Stimulated activated CD4-positive, alpha-beta T cell treated with anti-CD3 and anti-CD28 coated beads, Interleukin-2, amount 100 ng/mL, for 48 hours (primary cell): ENCODE measurements at places on chromosomes 2 and 18.

GRCh38 chr18:68623342-68623741 is 91.6 kb downstream of the TMX3 start:
- DNase-seq = peak; percentile 2

DNA sequence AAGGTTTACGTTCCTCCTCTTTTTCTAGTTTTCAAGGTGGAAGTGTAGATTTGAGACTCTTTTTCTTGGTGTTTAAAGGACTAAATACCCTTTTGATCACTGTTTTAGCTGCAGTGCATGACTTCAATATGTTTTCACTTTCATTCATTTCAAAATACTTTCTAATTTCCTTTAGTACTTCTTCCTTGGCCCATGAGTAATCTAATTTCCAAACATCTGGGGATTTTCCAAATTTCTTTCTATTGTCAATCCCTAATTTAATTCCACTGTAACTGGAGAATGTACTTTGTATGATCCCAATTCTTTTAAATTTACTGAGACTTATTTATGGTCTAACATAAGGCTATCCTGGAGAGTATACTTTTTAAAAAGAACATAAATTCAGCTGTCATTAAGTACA is 3.8 kb upstream of the RHBDD1 start:
- DNase-seq = no peak

DNA sequence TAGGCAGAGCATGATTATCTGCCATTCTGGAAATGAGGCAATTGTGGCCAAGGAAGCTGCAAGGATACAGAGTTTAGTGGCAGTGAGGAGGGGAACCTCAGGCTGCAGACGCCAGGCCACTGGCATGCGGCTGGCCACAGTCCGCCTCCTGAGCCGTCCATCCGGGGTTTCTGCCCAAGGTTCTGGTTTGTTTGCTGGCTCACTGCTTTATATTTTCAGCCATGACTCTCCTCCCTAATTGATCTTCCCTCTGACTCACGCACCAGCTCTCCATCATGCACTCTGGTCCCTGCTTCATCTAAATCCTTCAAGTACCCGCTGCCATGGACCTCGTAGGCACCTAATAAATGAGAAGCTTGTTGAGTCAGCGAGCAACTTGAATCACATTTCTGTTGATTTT is 107.8 kb upstream of the REV1 start:
- DNase-seq = no peak

DNA sequence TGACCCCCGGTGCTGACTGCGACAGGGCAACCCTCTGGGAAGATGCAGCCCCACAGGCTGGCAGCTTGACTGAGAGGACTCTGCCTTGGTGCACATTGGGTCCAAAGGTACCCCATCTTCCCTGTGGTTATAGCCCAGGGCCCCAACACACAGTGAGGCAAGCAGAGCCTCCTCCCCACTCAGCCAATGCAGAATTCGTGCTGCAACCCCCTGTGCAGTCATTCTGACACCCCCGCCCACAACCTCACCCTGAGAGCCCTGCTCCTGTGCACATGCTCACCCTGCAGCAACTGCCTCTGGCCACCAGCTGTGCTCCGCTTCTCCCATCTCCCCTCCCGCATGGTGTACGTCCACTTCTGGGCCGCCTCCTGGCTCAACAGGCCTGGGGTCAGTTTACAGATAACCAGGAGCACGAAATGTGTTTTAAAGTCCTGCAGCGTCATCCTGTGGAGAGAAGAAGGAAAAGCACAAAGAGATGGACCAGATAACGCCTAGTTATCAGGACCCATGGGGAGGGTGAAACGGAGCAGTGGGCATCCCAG is 24.4 kb downstream of the CAPN14 start:
- no peak for DNase-seq

- DNase-seq = no peak
Observed at GRCh38 chr18:23636071-23636399, 26.7 kb downstream of the ANKRD29 start.

GRCh38 chr18:62479574-62479973 is 43.3 kb upstream of the ZCCHC2 start:
- DNase-seq = no peak

DNA sequence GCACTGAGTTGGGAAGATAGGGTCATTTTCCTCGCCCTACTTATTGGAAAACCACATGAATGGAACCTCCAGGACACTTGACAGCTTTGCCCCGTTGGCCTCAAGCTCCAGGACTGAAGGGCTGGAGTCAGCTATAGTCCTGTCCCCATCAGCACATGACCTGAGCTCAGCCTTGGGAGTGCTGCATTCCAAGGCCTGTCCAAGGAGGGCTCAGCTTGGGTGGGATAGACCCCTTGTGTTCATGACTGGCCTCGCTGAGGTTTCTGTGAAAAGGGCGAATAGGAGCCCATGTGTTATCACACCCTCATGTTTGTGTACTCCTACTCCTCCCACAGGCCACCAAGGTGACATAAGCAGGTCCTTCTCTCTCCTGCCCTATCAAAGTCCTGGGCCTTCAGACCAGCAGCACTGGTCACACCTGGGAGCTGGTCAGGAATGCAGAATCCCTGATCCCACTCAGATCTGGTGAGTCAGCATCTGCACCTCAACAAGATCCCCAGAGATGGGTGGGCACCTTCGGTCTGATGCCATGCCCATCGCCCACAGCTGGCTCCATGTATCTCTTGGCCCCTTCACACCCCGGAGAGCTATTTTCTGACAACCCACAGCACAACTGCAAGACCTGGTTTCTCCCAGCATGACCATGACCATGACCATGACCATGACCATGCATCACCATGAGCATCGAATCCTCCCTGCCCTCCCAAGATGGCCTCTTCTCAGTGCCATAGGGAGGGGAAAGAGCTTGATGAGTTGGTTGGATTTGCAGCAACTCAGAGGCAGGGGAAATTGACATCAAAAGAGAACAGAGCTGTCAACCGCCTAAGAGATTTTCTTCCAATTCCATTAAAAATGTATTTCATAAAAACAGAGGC is 83.0 kb upstream of the RAB6C start:
- no peak for DNase-seq

DNA sequence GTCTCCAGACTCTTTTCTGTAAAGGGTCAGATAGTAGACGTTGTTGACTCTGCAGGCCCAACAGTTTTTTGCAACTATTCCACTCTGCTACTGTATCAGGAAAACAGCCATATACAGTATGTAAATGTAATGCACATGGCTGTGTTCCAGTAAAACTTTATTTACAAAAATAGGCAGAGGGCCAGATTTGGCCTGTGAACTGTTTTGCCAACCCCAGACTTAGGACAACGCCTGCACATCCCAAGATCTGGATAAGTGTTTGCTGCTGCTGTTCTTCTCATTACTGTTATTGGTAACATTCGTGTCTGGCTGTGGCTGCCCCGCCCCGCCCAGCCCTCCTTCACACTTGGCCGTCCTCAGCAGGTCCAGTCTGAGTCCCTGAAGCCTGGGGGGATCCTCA is 94.6 kb upstream of the MCFD2 start:
- no peak for DNase-seq

DNA sequence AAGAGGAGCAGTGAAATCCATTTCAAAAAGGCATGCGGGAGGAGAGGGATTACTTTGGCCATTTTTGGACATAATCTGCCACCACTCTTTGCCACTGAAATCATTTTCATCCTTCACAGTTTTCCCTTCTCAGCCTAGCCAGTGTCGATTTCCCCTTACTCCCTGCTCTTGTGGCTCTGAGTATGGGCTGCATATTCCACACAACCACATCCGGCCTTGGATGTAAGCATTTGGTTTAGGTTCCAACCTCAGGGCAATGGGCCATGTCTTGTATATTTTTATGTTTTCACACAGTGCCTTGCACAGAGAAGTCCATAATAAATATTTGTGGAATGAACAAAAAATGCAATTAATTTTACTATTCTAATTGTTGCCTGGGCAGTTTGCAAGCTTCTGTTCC is 7.7 kb upstream of the SERPINE2 start:
- DNase-seq = no peak

- no peak for DNase-seq
Observed at GRCh38 chr2:15136639-15137038, 424.5 kb downstream of the NBAS start.

- no peak for DNase-seq
Observed at GRCh38 chr2:44100351-44100750, 68.3 kb upstream of the PPM1B start.

- no peak for DNase-seq
Observed at GRCh38 chr2:57759131-57759530, 287.5 kb upstream of the VRK2 start.

- DNase-seq = no peak
Observed at GRCh38 chr2:107001551-107001950, 115.6 kb upstream of the ST6GAL2 start.

GRCh38 chr2:221731432-221732145 is 159.5 kb upstream of the EPHA4 start:
- DNase-seq = no peak

DNA sequence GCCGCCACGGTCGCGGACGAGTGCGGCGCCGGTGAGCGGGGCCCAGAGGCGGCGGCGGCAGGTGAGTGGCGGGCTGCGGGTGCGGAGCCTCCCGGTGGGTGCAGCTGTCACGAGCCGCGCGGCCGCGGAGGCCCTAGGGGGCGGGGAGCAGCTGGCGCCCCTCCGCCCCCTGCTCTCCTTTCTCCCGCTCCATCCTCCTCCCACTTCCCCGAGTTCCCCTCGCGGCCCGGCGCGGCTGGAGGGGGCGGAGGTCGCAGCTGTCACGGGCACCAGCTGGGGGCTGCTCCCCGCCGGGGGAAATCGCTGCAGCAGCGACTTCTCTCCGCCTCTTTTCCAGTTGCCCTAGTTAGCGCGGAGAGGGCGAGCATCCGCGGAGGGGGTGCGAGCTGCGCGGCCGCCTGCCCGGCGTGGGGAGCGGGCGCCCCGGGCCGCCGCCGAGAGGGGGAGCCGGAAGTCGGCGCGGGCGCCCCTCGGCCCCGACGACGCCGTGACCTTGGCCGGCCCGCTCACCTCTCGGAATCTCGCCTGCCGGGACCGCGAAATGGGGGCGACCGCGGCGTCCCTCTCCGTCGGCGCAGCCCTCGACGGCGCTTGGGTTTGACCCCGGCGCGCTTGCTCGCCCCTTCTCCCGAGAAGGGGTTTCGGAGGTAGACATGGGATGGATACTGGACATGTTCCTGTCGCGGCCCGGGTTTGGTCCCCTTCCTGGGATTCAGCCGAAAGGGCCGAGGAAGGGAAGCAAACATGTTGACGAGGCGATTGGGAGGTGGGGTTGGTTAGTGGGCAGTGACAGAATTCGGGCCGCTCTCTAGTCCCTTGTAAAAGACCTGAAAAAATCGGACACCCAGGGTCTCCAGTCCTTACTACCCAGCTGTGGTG is 727 bp downstream of the NCOA1 start:
- peak; percentile 40 for DNase-seq

- no peak for DNase-seq
Observed at GRCh38 chr2:52968043-52968442, 799.6 kb upstream of the CHAC2 start.

DNA sequence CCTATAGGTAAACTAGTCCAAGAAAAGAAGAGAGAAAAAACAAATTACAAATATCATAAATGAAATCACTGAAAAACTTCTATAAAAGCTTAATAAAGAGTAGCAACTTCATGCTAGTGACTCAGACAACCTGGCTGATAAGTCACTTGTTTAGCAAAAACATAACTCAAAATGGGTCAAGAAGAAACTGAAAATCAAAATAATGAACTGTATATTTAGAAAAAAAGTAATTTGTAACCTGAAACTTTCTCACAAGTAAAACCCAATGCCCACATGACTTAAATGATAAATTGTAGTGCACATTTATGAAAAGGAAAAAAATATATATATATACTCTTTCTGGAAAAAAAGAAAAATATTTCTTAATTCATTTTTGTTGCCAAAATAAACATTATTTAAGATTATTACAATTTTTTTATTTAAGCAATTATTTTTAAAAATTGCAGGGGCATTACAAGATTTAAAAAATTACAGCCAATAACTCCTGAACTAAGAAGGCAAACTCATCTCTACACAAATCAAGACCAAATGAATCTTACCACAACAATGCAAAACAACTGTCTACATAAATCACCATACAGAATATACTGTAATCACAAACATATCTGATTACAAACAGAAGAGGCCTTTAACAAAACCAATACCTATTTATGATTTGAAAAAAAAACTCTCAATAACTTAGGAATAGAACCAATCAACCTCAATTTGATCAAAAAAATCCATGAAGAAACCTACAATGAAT is 406.3 kb downstream of the CDH7 start:
- no peak for DNase-seq

- DNase-seq = no peak
Observed at GRCh38 chr18:13289481-13290205, 71.1 kb downstream of the LDLRAD4 start.

- DNase-seq = no peak
Observed at GRCh38 chr2:63723709-63724108, 118.0 kb upstream of the UGP2 start.

DNA sequence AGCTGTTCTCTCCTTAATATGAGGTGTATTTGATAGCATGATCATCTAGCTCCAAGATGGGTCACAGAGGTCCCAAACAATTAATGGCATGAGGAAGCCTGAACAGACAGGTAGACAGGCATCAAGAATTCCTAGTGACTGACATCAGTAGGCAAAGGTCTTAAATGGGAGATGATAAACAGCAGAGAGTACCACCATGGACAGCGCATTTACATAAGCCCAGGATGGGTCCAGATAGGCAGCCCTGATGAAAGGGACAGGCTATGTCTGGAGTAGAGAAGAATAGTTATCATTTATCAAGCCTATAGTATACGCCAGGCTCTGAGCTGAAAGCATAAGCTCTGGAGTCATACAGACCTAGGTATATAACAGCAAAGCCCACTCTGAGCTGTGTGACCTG is 434.7 kb upstream of the SETBP1 start:
- no peak for DNase-seq

- DNase-seq = no peak
Observed at GRCh38 chr2:64722291-64723044, 68.8 kb upstream of the SERTAD2 start.

- DNase-seq = no peak
Observed at GRCh38 chr2:96095116-96095636, 21.2 kb downstream of the ADRA2B start.

DNA sequence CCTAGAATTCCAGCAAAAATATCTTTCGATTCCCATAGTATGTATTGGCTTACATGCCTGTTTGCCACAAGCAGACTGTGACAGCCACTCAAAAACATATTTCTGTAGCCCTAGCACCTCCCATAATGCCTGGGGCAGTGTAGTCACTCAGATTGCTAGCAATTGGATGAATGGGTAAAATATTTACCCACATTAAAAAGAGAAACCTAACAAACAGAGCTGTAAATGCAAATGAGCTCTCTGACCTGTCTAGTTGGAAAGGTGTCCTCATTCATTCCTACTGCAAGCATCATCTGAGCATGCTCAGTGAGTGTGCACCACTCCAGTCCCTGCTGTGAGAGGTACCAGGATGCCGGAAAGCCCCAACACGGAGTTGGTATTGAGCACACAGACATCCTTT is 234.0 kb upstream of the RAB12 start:
- no peak for DNase-seq
